NT2/D1 (cell line): ENCODE measurements at places on chromosomes 13 and 19.
A peak's percentile ranks its signal among the peaks of the same experiment; 100 is the strongest.

DNA sequence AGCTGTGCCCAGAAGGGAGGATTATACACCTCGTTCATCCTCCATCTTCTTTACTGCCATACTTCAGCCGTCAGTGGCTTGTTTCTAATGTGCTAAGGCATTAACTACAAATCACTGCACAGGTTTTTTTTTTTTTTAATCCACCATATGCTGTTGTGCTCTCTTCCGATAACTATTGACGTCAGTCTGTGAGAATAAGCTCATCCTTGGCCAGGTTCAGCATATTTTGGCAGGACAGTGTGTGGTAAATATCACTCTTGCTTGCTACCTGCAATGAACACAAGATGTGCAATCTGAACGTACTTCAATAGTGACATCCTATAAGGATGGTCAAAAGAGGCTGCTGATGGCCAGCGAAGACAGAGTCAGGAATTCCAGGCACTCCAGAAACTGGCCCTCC lies 2030.7 kb upstream of the PCDH20 start:
- no peak for DNase-seq

DNA sequence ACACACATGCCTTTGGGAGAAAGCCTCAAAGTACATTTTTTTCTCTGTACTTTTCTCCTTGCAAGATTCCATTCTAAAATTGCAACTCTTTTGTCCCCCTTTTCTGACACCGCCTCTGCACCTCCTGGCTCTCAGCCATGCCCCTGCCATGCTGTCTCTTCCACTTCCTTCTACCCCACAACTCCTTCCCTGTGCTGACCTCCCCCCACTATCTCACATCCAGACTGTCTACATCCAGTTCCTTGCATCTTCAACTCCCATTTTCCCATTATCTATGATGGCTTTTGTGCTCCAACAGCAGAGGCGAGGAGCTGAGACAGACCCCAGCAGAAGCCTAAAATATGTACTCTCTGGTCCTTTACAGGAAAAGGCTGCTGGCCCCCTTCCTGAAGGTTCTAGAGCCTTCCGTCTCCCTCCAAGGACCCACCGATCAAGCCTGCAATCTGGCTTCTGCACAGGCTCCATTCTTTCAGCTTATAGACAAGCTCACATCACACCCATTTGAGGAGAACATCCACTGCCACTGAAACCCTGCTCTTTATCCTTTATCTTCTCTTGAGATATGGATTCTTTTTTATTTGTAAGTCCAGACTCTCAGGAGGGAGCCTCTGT lies 50.2 kb downstream of the RFX2 start:
- no peak for DNase-seq

- DNase-seq, result no peak
Observed at GRCh38 chr19:13946414-13946813, 5.9 kb upstream of the DCAF15 start.

- peak; percentile 80 for DNase-seq
Observed at GRCh38 chr19:42401365-42402303, 11.5 kb upstream of the CNFN start.

- no peak for DNase-seq
Observed at GRCh38 chr19:48541813-48542212, 10.2 kb upstream of the SULT2B1 start.

GRCh38 chr19:4473763-4474513 lies 1.8 kb downstream of the HDGFL2 start:
- DNase-seq, result no peak

DNA sequence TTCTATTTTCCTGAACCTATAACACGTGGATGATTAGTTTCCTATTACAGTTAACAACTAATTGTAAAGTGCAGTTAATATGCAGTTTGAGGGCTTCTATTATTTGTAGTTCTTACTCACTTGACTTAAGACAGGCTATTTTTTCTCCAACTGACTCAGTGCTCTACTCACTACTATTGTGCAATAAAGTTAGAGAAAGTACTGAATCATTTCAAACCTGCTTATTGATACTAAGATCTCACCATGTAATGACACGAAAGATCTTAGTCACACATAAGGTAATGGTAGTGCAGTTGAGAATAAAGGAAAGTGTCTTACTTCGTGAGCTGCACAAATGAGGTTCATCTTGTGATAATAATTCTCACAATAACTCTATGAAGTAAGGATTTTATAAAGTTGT lies 22.8 kb upstream of the ITM2B start:
- DNase-seq, result no peak
